CD4-positive, alpha-beta T cell treated with Interleukin-2 at 100 ng/mL for 4 hours (primary cell): ENCODE measurements at places on chromosomes 4 and X.

- DNase-seq: no peak
These were observed 118.9 kb downstream of the TMA16 start for GRCh38 chr4:163613383-163613782.

DNA sequence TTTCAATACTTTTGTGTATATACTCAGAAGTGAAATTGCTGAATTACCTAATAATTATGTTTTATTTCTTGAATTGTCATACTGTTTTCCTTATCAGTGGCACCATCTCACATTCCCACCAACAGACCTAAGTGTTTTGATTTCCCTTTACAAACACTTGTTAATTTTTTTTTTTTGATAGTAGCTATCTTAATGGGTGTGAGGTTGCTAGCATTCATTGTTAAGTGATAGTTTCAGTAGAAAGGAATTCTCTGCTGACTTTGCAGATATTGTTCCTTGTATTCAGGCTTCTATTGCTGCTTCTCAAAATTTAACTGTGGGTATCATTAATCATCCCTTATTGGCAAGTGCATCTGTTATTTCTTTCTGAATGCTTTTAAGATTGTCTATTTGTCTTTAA, 927.5 kb upstream of the SLIT2 start:
- no peak for DNase-seq

DNA sequence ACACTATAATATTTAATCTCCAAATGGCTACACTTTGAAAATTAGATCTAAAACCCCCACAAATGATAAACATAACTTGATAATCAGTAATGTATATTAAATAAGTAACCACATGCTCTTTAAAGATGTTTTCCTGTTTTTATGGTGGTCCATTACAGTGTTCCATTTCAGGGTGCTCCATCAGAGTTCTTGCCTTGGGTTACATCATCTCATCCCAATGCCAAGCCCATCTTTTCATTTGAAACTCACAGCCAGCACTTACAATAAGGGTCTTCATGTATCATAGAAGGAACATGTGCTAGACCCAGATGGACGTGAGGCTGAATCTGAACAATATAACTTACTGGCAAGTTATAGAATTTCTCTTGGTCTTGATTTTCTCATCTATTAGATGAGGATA, 10.5 kb upstream of the PAQR3 start:
- DNase-seq: no peak

DNA sequence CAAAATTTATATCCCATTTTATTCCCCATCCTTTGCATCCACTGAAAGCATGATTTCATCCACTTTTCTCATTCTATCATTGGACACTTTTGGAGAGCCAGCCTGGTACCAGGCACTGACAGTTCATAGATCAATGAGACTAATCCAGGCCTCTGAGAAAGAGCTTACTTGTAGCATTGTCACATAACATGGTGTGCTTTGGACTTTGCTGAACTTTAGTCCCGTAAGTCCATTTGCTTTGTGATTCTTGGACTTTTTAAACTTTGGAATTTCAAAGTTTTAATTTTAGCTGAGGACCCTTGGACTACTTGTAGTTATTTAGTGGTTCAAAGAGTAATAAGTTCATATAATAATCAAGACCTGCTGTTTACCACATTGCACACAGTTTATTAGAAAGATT, 11.5 kb downstream of the LIAS start:
- no peak for DNase-seq

- DNase-seq: no peak
These were observed 44.3 kb downstream of the EFHC2 start for GRCh38 chrX:44299177-44299576.
